ENCODE measurements at places on chromosomes 13 and 19.

GRCh38 chr13:92103689-92104153, 705.3 kb downstream of the GPC5 start:
- peak; percentile 20 for DNase-seq

DNA sequence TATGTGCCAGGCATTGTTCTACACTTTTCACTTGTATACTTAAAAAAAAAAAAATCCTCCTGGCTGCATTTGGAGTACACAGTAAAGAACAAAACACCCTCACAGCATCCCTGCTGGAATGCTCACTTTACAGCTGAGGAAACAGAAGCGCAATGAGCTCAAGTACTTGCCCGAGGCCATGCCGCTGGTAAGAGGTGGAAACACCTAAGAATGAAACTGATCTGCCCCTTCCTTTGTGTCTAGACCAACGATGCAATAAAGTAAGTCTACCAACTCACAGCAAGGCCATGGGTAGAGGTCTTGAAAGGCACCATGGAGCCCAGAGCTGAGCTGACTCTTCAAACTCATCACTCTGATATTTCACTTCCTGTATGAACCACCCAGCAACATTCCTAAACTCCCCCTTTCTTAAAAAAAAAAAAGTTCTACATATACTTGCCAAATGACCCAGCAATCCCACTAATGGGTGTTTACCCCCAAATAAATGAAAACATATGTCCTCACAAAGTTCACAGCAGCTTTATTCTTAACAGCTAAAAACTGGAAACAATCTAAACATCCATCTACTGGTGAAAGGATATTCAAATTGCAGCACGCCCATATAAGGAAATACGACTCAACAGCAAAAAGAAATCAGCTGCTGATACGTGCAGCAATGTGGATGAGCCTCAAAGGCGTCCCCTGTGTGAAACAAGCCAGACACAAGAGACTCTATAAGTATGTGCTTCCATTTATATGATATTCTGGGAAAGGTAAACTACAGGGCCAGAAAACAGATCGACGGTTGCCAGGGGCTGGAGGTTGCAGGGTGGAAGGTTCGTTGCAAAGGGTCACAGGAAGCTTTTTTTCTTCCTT, 236.6 kb upstream of the MAB21L1 start:
- DNase-seq = no peak

- peak; percentile 19 for DNase-seq
Observed at GRCh38 chr19:36169084-36169760, 17.0 kb upstream of the COX7A1 start.

DNA sequence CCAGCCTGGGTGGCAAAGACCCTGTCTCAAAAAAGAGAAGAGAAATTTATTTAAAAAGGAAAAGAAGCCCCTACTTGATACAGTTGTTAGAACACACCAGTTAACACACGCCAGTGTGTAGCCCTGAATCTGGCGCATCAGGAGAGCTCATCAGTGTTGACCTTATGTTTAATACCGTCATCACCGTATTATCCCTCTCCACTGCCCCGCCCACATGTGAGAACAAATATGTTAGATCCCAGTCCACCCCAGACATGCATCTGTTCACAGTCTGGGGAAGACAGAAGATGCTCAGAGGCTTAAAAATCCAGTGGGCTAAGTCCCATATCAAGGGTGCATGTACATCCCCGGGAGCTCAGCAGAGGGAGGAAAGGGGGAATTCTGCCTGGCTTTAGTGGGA, 155.2 kb downstream of the DPF1 start:
- no peak for DNase-seq

GRCh38 chr19:8592231-8593009, 15.2 kb upstream of the MYO1F start:
- DNase-seq = no peak

All from NCI-H2081 treated with DMSO at 0.1 percent for 48 hours (cell line).